CD4-positive, alpha-beta T cell treated with Interleukin-15 for 1 hour (primary cell): ENCODE measurements at places on chromosomes 2 and 18.
A peak's percentile ranks its signal among the peaks of the same experiment; 100 is the strongest.

- no peak for DNase-seq
These were observed 34.1 kb upstream of the LIPG start for GRCh38 chr18:49527631-49528327.

- DNase-seq, result no peak
These were observed 674.8 kb upstream of the ZEB2 start for GRCh38 chr2:145194673-145195072.

GRCh38 chr2:176125772-176126054 lies 3.2 kb downstream of the HOXD9 start:
- DNase-seq, result no peak

DNA sequence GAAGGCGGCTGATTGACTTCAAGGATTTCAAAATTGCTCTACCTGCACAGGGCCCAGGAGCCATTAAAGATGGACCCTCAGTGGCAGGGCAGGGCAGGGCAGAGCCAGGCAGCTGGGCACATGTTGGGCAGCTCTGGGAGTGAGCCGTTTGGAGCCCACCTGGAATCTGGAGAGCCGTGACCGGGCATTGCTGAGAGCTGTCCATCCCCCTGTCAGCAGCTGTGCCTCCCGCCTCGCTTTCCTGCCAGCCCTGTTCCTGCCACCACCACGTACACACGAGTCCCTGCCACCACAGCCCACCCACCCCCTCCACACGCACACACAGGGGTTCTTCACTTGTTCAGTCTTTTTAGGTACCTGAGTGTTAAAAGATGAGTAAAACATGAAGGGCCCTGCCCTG lies 22.9 kb downstream of the ATOH8 start:
- no peak for DNase-seq

- DNase-seq, result no peak
These were observed 287.0 kb downstream of the PHLPP1 start for GRCh38 chr18:63002305-63002704.

GRCh38 chr18:11883153-11883552 lies 25.0 kb downstream of the MPPE1 start:
- no peak for DNase-seq

DNA sequence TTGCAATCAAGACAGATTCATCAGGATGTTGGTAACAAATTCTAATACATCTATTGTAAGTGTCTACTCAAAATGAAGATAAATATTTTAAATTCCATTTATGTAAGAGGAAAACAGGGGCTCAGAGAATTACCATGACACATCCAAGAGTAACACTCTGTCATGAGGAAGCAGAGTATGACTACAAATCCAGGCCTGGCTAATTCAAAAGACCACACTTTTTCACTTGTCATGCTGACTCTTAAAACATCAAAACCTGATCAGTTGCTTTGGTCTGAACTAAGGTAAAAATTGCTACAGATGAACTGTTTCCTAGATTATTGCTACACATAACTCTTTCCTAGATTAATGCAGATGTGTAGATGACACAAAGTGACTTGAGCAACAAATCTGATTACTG lies 880.6 kb downstream of the TSN start:
- DNase-seq, result no peak

DNA sequence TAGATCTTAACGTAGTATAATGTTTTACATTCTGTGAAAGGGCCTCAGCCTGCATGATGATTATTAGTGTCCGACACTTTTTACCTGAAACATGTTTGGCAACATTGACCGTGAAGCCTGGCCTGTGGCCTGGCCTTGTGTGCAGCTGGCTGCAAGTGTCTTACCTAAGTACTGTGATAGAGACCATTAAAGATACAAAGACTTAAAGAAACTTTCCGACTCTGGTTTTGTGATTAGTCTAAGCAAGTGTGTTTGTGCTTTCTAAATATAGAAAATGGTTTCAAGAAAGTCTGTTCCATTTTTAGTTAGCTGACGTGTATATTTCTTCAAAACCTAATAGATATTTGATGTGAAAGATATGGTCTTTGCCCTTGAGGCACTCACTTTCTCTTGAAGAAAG lies 601.8 kb downstream of the LRP1B start:
- DNase-seq, result no peak

- DNase-seq, result no peak
These were observed 147.9 kb upstream of the GAREM1 start for GRCh38 chr18:32618546-32618945.

- DNase-seq, result no peak
These were observed 99.5 kb downstream of the MAP4K4 start for GRCh38 chr2:101796825-101797600.

- peak; percentile 81 for DNase-seq
These were observed 867 bp upstream of the TTL start for GRCh38 chr2:112481050-112481527.

- no peak for DNase-seq
These were observed 177.1 kb upstream of the LHCGR start for GRCh38 chr2:48932667-48933066.

DNA sequence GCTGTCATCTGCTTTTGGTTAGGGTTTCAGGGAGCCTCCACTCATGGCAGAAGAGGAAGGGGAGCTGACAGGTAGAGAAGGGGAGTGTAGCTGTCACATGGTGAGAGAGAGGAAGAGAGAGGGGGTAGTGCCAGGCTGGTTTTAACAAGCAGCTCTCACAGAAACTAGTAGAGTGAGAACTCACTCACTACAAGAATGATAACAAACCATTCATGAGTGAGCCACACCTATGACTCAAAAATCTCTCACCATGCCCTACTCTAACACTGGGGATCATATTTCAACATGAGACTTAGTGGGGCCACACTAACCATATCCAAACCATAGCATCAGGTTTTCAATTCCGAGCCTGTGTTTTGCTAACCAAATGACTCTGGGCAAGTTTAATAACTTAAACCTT lies 274.9 kb upstream of the VWC2L start:
- DNase-seq, result no peak

- DNase-seq, result no peak
These were observed 19.7 kb upstream of the TNFAIP6 start for GRCh38 chr2:151337643-151338042.

GRCh38 chr2:39483534-39483933 lies 46.4 kb upstream of the MAP4K3 start:
- no peak for DNase-seq

GRCh38 chr2:141741652-141742051 lies 389.2 kb downstream of the LRP1B start:
- DNase-seq, result no peak

DNA sequence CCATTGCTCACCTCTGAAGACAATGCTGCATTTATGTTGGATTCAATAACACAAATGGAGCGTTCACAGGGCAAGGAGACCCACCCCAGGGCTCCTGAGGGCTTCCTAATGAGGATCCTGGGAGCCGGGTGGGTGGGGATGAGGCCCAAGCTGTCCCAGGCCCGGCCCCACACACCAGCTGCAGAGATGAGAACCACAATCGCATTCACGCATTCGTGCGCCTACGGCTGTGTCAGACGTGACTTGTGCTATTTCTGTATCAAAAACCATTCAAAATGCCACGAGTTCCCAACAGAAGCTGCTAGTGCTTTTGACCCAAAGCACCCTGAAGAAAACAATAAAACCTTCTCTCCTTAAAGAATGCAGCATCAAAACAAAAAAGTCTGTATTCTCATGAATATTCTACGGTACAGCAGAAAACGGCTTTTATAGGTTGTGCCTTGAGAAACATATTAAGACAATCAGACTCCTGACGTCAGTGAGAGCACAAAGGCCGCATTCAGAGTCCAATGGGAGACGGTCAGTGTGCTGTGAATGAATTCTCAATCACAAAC lies 205.4 kb downstream of the HDAC4 start:
- DNase-seq, result no peak

- no peak for DNase-seq
These were observed 25.1 kb downstream of the MAL start for GRCh38 chr2:95050385-95051300.

DNA sequence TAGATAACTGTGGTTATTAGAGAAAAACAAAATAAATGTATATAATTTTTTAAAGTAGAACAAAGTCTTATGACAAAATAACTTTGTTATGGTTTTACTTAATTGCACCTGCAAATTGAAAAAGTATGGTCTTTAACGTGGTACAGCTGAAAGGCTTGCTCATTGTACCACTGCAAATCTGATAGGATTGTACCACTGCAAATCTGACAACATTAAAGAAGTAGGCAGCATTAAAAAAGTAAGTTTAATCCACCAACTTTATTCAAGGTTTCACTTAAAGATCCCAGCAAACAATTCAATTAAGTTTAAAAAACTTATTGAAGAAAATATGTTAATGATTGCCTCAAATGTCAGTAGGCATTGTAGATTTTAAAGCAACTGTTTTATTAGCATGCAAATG lies 4.7 kb downstream of the SP5 start:
- no peak for DNase-seq

- DNase-seq, result no peak
These were observed 2.6 kb downstream of the CYB5A start for GRCh38 chr18:74289137-74289536.

- DNase-seq, result no peak
These were observed 96.2 kb downstream of the NCK2 start for GRCh38 chr2:105840933-105841332.

GRCh38 chr2:6164986-6165747 lies 473.0 kb downstream of the SOX11 start:
- DNase-seq, result no peak

DNA sequence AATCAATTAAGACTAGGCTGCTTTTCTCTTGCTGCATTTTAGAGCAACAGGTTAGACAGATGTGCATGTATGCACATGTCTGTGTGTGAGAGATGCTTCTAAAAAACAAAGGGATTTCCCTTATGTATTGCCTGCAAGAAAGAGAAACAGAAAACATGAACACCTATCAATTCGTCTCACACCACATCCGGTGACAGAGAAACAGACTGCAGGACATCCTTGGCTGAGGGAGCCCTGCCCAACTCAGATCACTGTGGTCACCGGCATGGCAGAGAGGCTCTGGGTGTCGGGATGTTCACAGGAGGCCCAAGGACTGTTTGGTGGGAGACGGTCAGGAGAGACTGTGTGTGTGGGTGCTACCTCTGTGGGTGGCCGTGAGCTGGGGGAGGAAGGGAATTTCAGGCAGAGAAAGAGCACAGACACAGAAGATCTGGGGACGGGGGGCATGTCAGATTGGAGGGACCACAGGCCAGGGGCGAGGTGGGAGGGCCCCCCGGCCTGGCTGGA lies 24.9 kb downstream of the FHL2 start:
- DNase-seq, result no peak

GRCh38 chr2:101524806-101525430 lies 50.0 kb upstream of the RFX8 start:
- DNase-seq, result no peak

DNA sequence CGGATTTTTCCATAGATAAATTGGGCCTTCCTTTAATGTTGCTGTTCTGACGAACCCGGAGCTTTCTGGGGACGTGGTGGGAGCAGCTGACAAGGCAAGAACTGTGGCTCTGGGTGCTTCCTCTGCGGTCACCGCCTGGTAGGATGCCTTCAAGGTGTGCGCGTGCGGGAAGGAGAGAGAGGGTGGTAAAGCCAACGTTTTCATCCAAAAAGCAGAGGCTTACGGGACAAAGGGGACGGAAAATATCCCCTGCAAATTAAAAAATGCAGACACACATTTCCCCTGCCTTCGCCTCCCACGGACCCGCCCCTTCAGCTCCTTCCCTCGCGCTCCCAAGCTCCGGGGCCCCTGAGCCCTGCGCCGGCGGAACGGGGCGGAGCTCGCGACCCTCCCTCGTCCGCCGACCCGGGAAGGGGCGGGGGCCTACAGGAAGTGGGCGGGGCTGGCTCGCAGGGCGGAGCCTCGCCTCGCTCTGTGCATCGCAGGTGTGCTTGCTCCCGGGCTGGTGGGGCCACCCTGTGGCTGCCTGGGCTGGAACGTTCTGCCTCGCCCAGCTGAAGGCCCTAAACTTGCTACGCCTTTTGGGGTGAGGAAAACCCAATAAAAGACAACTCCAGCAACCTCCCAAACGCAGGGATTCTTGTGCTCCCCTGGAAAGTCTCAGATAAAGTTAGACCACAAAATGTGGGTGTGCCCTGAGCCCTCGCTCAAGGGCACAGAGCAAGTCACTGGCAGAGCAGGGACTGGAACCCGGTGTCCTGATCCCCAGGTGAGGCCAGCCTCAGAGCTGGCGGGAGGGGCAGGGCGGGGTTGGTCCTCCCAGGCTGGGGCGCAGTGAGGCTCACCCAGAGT lies 25.4 kb upstream of the SLC66A3 start:
- DNase-seq, result peak; percentile 82

DNA sequence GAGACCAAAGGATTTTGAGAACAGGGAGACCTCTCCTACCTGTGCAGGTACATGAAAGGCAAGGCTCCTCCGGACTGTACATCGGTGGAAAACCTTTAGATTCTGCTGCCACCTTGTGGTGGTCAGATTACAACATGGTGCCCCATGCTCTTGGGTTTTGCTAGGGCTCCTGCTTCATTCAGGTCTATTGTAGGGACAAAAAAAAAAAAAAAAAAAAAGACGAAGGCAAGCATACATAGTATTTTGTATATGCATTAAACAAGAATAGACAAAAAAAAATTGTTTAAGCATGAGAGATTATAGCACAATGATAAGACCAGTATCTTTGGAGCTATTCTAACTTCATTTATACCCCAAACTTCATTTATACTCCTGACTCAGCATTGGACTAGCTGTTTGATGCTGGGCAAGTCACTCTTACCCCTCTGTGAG lies 27.4 kb upstream of the SPR start:
- DNase-seq, result peak; percentile 42

DNA sequence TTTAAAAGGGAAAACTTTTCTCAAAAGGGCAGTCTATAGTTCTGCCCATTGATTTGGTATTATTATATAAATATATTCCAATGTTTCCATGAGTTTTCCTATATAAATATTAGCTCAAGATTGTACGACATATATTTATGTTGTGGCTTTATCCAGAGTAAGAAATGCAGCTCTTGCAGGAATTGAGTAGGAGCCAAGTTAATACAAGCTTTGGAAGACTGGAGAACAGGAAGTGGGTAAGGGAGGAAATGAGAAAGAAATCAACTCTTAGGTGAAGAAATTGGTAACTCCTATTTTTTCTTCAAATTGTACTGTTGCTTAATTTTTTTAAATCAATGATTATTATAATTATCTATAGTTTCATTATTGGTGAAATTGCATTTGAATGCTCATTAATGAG lies 105.4 kb upstream of the FAM117B start:
- DNase-seq, result no peak

GRCh38 chr2:129623783-129624182 lies 355.7 kb upstream of the RAB6C start:
- no peak for DNase-seq

- peak; percentile 5 for DNase-seq
These were observed 79.1 kb upstream of the MGAT4A start for GRCh38 chr2:98809878-98810587.

DNA sequence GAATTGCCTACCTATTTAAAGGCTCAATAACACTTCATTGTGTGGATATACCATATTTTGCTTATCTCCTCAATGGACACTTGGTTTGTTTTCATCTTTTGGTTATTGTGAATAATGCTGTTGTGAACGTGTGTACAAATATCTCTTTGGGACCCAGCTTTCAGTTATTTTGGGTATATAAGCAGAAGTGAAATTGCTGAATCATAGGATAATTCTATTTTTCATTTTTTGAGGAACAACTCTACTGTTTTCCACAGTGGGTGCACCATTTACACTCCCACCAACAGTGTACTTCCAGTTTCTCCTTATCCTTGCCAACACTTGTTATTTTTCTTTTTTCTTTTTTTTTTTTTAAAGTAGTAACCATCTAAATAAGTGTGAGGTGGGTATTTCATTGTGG lies 29.0 kb downstream of the PTPN4 start:
- no peak for DNase-seq

- no peak for DNase-seq
These were observed 7.3 kb downstream of the ZNF516 start for GRCh38 chr18:76487782-76488181.

- no peak for DNase-seq
These were observed 742 bp upstream of the SOS1 start for GRCh38 chr2:39121523-39122063.

GRCh38 chr2:234580686-234581085 lies 83.8 kb upstream of the ARL4C start:
- no peak for DNase-seq
